ENCODE measurements at places on chromosomes 5 and 9.

DNA sequence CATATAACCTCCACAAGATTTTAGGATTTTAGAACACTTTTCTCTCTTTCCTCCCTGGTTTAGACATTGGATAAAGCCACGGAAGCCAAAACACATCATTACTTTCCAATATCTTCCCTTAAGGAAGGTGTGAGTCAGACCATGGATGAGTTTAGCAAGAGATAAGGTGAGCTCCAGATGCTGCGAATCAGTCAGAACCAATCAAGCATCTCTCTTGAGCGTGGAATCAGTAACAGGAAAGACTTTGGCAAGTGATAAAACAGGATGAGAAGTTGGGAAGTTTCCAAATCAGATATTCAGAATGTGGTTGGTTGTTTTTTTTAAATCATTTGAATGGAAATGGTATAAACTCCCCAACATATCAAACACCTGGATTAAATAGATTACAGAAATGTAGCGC is 397.8 kb downstream of the EFNA5 start:
- DNase-seq, result no peak

- no peak for DNase-seq
Observed at GRCh38 chr9:81416476-81417298, 272.7 kb downstream of the TLE1 start.

DNA sequence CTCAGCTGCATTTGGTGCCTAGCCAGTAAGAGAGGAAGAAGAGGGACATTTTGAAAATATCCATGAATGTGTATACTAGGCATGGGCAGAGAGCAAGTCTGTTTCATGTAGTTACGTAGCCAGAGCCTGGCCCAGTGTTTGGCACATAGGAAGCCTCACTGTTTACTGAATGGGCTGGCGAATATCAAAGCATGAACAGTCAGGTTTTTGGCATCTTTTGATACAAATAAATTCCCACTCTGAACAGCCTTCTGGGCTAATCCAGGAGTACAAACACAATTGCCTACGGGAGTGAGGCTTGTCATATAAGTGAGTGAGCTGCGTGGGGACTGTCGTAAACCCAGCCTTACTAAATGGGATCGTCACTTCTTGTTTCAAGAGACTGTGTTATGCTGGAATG is 253.1 kb upstream of the PANK3 start:
- no peak for DNase-seq

GRCh38 chr5:88944751-88945531 is 62.0 kb upstream of the MEF2C start:
- DNase-seq, result no peak

DNA sequence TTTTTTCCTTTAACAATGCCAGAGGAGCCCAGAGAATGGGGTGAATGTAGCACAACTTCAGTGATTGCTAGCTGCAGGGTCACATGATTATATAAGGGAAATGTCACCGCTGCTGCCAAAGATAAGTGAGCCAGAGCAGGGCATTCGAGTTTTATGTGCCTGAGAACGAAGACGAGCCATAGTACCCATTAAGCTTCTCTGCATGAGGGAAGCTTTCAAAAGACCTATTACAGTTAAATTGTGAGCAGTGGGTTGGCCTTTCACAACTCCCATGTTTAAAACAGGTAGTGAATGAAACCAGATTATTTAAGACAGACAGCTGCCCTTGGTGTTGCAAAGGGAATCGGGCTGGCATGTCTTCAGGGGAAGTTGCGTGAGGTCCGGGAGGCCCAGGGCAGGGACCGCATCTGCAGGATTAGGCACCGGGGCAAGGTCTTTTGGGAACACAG is 82.4 kb upstream of the TNFAIP8 start:
- DNase-seq, result no peak

DNA sequence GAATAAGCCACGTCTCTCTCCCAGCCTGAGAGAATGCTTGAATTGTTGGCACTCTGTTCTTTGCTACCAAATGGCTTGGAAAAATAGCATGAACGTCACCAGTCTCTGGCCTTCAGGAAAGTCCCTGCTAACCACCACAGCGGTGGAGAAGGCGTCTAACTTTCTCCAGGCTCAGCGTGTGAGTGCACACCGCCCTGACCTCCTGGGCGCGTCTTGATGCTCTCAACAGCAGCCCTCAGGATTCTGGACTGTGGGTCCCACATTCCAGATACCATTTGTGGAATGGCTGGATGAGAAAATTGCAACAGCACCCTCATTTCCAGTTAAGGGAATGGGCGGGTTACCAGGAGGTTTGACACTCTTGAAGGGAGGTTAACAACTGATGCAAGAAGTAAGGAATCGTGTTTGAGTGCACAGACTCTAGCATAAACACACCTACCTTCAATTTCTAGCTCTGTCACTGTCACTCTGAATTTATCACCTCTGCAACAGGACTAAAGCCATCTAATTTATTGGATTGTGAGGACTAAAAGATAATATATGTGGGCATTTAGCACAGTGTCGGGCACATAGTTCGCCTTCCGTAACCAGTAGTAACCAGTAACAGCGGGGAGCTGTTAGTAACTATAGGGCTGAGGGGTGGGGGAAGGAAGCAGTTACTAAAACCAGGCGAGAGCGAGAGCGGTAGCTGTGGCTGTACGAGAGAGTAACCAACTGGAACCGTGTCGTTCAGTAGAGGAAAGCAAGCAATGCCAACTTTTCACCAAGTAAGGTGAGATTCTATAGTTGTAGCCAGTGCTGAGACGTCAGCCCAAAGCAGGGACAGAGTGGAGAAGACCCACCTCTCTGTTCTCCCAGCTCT is 807 bp upstream of the PLGRKT start:
- DNase-seq, result no peak

DNA sequence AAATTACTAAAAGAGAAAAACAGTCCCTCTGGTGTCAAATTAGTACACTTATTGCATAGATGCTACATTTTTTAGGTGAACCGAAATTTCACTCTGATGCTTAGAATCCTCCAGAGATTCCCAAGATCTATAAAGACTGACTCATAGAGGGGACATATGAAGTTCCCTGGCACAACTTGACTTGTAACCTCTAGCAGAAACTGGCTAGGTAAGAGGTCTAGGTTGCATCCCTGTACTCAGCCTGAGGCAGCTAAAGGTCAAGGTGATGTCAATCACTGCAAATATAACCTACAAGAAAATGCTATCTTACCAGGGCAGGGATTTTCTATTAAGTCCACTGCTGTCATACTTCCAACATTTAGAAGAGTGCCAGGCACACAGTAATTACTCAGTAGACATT is 24.2 kb downstream of the HOMER1 start:
- no peak for DNase-seq

DNA sequence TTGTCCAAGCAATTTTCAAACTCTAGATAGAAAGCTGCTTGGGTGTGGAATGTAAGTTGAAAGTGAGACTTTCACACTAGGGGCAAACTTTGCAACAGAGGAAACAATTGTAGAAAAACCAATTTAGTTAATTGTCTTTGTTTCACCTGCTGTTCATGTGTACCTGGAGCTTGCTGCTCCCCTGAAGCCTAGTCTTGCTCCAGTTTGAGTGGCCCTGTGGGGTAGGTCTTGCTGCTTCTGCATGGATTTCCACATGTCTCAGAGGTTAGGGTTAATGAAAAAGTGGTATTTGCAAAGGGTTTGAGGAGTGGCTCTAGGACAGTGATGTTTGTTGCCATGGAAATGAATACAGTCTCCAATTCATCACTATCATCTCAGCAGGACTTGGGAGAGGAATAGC is 182.2 kb downstream of the FSTL4 start:
- DNase-seq, result no peak

- no peak for DNase-seq
Observed at GRCh38 chr5:90549729-90550275, 8.8 kb upstream of the ADGRV1 start.

GRCh38 chr5:92944903-92945604 is 636.0 kb downstream of the NR2F1-AS1 start:
- no peak for DNase-seq

- no peak for DNase-seq
Observed at GRCh38 chr9:33524306-33524947, 376 bp downstream of the ANKRD18B start.

DNA sequence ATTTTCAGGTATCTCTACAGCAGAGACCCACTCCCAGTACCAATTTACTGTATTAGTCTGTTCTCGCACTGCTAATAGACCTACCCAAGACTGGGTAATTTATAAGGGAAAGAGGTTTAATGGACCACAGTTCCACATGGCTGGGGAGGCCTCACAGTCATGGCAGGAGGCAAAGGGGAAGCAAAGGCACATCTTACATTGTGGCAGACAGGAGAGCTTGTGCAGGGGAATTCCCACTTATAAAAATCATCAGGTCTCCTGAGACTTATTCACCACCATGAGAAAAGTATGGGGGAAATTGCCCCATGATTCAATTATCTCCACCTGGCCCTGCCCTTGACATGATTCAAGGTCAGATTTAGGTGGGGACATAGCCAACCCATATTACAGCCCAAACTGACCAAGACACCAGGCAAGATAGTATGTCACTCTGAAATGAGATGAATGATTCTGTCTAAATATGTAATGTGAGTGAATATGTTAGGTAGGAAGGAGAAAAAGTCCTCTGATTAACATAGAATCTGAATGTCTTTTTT is 182.5 kb upstream of the CDH12 start:
- no peak for DNase-seq

DNA sequence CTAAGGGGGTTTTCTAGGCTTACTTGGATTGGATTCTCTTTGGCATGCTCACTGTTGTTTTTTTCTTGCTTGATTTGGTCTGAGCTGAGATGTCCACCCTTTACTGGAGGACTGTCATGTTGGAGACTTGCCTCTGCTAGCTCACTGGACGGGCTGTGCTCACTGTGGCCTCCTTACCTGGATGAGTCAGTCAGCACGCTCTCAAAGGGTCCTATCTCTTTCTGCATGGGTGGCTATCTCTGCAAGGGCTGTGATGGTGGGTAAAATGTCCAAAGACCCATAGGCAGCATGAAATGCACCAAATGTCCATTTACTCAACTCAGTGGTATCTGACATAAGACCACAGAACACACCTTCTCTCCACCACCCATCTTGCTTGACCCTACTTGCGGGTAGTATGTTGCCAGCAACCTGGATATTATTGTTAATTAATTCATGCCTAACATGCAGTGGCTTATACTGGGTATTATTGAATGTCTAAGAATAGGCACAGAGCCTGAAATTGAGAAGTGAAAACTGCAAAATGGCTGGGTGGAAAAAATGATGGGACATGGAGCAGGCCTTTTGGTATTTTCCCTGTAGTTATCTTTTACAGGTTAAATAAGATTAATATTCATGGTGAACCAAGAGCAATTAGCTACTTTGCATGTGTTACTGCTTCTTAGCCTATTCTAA is 68.9 kb upstream of the TLE1 start:
- DNase-seq, result no peak

GRCh38 chr9:79559495-79560181 is 12.1 kb upstream of the TLE4 start:
- DNase-seq, result no peak

DNA sequence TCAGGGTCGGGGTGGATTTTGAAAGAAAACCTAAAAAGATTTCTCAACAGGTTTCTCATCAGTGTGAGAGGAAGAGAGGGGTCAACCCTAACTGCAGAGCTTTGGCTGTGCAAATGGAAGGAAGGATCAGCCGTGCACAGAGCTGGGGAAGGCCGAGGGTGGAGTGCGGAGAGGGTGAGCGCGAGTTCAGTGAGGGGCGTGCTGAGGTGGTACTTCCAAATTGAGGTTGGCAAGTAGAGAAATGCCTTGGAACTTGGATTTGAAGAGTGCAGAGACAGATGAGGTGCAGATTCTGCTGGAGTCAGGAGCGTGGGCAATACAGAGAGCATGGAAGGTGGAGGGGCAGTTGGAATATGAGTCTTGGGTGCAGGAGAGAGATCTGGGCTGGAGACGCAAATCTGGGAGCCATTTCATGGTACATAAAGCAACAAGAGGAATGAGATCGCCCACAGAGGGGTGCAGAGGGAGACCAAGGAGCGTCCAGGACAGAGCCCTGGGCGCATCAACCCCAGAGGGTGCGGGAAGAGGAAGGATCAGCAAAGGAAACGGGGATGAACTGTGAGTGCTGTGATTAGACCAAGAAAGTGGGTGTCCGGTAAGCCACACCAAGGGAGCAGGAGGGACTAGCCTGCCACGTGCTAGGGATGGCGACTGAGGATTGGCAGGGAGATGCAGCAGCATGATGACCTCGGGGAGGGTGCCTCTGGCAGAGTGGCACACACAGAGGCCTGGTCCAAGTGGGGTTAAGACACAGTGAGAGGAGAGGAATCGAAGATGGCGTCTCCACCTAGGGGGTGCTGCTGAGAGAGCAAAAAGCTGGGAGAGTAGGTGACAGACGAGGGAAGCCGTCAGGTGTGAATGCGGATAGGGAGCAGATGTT is 105.8 kb downstream of the ADAMTS2 start:
- DNase-seq, result no peak

DNA sequence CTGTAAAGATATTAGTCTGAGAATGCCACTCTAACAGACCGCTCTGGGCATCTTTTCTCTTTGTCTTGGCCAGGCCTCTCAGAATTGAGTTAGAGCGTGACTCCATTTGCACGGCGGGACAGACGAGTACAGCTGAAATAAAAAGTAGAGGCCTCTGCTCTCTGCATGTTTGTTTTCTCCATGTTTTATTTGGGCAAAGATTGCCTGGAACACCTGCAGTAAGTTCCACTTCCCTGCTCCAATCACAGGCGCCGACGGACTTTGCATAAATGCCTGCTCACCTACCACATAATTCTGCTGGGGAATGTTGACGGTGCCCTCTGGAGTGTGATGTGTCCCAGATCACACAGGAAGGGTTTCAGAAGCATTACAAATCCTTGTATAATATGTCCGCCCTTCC is 10.6 kb downstream of the SPOCK1 start:
- no peak for DNase-seq

DNA sequence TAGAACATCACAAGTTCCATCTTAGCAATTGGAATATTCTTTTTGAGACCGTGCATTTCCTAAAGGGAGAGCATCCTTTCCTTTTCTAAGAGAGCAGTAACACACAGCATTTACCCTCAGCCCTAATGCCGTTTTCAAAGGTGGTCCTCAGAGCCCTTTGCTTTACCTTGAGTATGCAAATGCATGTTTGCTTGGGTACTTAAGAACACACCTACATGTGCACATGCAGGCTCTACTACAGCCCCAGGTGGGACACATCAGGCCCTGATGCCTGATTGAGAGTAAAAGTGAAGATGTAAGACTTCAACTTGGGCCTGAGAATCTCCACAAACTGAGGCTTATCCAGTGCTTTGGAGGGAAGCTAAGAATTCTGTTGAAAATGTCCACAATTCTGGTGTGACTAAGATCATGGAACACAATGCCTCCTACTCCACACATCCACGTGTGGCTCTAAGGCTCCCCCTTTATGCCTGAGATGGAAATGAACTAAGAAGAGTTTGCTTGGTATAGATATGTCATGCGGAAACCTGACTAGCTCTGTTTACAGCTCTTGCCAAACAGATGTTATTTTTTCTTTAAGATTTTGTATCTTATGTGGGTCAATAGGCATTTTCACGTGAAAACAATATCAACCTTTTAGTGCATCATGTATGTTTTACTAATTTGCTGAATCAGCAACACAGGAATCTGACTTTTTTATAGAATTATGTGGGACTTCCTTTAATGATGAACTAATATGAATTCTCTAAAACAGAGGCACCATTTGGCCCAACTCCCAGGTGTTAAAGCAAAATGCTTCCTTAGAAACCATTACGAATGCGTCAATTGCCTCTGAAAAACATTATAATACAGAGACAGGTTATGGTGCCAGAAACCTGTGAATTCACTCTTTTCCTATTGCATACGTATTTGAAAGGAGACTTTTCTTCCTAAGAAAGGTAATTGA is 48.9 kb upstream of the SLC2A8 start:
- no peak for DNase-seq

GRCh38 chr5:157963244-157963643 is 104.3 kb upstream of the CLINT1 start:
- DNase-seq, result no peak

GRCh38 chr9:79020276-79020675 is 551.5 kb upstream of the TLE4 start:
- no peak for DNase-seq

- DNase-seq, result no peak
Observed at GRCh38 chr5:57725658-57726504, 243.3 kb upstream of the ACTBL2 start.
